ENCODE measurements at places on chromosomes 12 and 14. TPM values are rescaled to one million over a fixed set of nuclear protein-coding genes. Genes with fewer than 3 reads are reported as not detected.

Gene TTC6
- 0.06 TPM for total RNA-seq

Gene TAS2R50
- total RNA-seq, result 0.15 TPM

Gene ANP32D
- not detected for total RNA-seq

DNA sequence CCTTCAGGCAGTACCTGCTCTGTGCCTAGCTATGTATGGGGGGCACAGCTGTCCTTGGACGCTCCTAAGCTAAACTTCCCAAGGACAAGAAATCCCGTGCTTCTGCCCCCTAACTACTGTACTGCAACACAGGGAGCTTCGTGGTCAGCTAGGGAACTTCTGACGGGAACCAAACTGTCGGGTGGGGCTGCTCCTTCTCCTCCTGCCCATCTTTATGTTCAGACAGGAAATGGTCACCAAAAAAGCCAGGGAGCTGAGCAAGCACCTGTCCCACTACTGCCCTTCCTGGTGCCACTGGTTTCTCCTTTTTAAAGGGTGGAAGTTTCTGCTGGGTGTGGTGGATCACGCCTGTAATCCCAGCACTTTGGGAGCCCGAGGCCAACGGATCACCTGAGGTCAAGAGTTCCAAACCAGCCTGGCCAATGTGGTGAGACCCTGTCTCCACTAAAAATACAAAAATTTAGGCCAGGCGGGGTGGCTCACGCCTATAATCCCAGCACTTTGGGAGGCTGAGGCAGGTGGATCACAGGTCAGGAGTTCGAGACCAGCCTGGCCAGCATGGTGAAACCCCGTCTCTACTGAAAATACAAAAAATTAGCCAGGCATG, 26.6 kb downstream of the PXN start:
- no peak for DNase-seq

DNA sequence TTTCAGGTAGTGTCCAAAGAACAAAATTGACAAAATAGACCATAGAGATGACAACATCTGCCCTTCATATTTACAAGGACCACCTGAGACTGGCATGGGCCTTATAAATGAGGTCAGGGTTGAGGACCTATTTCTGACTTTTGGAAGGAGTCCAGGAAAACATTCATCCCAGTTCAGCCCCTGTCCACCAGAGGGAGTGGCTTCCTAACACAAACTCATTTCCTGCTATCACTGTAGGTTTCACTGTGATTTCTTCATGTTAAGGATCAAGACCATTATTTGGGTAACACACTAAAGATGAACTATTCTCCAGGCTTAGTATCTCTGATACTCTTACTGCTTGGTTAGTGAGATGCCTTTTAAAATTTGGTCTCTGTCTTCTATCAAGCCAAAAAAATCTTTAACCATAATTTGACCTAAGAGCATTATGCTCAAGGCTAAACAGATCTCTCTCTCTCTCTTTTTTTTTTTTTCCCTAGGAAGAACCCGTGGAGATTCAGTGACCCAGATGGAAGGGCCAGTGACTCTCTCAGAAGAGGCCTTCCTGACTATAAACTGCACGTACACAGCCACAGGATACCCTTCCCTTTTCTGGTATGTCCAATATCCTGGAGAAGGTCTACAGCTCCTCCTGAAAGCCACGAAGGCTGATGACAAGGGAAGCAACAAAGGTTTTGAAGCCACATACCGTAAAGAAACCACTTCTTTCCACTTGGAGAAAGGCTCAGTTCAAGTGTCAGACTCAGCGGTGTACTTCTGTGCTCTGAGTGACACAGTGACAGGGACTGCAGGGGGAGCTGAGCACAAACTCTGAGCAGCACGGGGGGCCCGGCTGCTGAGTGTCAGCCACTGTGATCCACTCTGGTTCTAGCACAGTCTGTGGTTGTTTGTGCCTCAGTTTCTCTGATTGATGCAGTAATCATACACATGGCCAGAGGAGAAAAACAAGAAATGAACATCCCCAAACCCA, 267.6 kb upstream of the OR4E1 start:
- no peak for DNase-seq

DNA sequence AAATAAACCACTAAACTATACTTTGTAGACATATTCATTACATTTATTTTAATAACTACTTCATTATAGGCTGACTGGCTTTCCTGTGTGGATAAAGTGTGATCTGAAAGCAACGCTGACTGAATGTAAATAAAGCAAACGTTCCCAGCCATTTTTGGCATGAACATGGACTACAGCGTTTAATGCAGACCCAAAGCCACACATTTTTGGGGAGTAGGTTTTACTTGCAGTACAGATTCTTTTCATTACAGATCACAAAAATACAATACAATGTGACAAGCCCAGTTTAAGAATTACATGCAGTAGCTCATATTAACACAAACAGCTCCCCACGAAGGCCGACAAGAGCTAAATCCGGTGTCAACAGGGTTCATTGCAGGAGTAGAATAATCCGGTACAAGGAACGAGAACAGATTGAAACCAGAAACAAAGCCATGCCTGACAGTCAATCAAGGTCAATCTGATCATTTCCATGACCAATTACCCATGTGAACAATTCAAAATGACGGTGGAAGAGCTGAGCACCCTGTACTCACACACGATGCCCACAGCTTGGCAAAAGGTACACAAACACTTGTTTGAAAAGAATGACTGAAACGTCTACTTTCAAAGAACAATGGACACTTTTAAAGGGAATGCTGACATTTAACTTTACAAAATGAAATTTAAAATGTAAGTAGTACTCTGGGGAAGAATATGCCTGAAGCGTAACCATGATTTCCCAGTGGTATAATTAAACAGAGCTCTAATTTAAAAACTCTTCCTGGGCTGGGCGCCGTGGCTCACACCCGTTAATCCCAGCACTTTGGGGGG, 5.3 kb downstream of the BAG5 start:
- DNase-seq, result no peak

DNA sequence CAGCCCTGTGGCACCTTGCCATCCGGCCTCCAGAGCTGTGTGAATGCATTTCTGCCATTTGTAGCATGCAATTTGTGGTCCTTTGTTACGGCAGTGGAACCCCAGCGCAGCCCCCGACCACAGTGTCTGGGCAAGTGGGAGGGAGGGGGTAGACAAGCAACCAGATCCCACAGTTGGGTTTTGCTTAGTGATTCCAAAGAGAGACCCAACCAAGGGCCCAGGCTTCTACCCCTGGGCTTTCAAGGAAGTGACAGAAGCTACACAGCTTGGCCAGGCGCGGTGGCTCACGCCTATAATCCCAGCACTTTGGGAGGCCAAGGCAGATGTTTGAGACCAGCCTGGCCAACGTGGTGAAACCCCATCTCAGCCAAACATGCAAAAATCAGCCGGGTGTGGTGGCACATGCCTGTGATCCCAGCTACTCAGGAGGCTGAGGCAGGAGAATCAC, 17.8 kb downstream of the ZBTB42 start:
- DNase-seq, result no peak

- no peak for DNase-seq
Measured at GRCh38 chr12:127363392-127363791, 903.6 kb upstream of the TMEM132C start.

GRCh38 chr12:120092551-120093335, 23.8 kb downstream of the RAB35 start:
- DNase-seq, result no peak

DNA sequence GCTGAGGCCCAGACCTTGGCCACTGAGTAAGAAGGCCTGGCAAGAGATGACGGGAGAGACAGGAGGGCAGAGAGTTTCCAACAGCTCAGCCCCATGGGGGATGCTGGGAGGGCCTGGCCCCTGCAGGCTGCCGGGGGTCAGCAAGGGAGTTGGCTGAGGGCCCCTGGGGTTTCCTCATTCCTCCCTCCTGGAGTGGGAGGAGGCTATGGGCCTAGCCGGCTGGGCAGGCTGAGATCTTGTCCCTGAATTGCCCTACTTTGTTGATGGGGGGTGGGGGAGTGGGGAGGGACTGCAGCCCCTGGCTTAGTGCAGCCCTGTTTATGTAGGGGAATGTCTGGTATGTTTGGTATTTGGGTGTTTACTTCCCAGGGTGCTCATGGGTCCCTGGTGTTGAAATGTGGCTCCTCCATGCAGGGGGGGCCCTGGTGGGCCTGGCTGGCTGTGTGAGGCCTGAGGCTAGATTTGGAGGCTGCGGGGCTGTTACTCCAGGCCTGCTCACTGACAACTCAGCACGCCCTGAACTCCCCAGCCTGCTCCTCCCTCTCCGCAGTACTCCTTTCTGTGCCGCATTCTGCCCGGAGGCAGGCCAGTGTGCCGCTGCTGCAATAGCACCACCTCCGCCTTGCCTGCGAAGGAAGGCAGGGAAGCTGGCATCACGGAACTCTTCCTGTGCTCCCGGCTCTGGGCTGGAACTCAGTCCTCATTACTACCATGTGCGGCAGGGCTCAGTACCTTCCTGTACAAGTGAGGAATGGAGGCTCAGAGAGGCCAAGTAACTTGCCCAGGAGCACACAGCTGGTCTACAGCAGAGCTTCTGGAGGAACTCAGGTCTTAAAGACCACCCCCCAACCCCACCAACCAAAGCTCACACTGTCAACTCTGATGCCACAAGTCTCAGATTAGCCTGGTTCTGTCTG, 25.3 kb downstream of the JDP2 start:
- no peak for DNase-seq
